ENCODE measurements at places on chromosomes 12 and 14.
A peak's percentile ranks its signal among the peaks of the same experiment; 100 is the strongest.

DNA sequence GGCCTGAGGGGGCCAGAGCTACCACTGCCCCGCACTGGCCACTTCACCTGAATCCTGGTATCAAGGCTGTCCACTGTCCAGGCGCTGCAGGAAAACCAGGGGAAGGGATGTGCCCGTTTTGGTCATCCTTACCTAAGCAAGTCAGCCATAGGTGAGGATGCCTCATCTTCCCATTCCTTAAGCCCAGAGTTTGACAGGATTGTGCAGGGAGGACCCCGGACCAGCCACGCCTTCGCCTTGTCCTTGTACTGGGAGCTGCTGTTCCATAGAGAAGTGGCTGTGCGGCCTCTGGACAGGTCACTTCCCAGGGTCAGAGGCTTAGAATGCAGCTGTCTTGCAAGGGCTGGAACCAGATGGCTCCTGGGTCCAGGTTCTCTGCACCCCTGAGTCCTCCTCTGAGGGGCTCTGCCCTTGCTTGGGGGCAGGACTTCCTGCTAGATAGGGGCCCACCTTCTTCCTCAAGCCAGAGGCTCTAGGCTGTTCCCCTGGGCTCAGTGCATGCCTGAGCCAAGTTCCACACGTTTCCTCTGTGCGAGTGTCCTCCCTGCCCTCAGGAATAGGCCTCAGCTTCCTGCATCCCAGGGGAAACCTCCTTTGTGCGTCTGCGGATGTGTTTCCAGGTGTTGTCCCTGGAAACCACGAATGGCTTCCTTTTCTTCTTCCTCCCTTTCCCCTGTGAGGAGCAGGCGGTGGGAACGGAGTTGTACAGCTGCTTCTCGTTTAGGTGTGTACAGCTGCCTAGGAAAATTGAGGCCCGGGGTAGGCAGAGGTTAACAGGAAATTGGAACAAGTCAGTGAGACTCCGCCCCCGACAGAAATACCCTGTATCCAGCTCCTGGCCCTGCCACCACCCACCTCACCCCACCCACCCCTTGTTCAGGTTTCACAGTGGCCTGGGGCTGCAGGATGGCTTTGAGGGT lies 54.3 kb upstream of the RIN3 start:
- no peak for DNase-seq
- H3K27me3 ChIP-seq, result peaks cover 47% of the 10 kb centered on the region
- no peak overlapping the region for H3K4me3 ChIP-seq
- no peak overlapping the region for H3K27ac ChIP-seq
- H3K36me3 ChIP-seq, result no peaks in the 10 kb centered on the region
- H3K4me1 ChIP-seq, result 0 out of 2 replicates have a peak, but pooled peaks cover 5% of the 10 kb centered on the region

GRCh38 chr12:93950311-93950710 lies 198.1 kb upstream of the PLXNC1 start:
- H3K27ac ChIP-seq, result no peak overlapping the region
- no peaks in the 10 kb centered on the region for H3K4me1 ChIP-seq
- H3K4me3 ChIP-seq, result no peak overlapping the region
- DNase-seq, result no peak

DNA sequence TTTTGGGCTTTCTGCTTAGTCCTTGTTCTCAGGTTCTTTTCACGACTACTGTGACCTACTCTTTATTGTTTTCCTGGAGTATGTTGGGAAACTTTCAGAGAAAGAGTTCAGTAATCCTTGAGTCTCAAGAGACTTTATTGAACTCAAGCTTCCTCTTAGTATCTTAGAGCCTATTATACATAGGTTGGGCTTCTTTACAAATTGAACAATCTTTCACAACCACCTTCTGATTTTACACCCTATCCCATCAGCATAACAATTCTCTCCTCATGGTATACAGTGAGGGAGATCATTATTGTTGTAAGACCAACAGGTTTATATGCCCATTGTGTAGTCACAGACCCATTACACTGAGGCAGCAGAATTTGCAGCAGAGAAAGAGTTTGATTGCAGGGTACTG lies 193.2 kb upstream of the IGF1 start:
- DNase-seq, result no peak
- no peak overlapping the region for H3K4me3 ChIP-seq
- no peaks in the 10 kb centered on the region for H3K36me3 ChIP-seq
- no peaks in the 10 kb centered on the region for H3K27me3 ChIP-seq
- no peaks in the 10 kb centered on the region for H3K4me1 ChIP-seq

GRCh38 chr12:16359512-16360491 lies 12.4 kb downstream of the MGST1 start:
- no peak overlapping the region for H3K4me3 ChIP-seq
- H3K4me1 ChIP-seq, result 0 out of 2 replicates have a peak, but pooled peaks cover 8% of the 10 kb centered on the region
- H3K36me3 ChIP-seq, result peaks cover 4% of the 10 kb centered on the region
- DNase-seq, result peak; percentile 56
- no peak overlapping the region for H3K27ac ChIP-seq

DNA sequence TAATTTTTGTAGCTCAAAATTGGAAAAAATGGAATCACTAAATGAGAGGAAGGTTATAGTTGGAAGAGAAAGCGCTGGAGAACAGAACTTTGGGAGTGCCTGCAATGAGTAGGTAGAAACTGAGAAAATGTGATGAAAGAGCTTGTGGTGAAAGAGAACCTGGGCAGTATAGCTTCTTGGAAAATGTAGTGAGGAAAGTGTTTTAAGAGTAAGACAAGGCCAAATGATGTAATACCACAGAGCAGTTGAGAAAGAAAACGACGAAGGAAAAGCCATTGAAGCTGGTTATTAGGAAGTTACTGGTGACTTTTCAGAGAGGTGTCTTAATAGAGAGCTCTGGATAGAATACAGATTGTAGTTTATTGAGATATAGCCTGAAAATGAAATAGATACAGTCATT lies 255.3 kb downstream of the AEBP2 start:
- no peaks in the 10 kb centered on the region for H3K27me3 ChIP-seq
- no peaks in the 10 kb centered on the region for H3K36me3 ChIP-seq
- no peak overlapping the region for H3K27ac ChIP-seq
- DNase-seq, result no peak
- no peaks in the 10 kb centered on the region for H3K4me1 ChIP-seq

GRCh38 chr12:91094957-91095356 lies 16.3 kb downstream of the LUM start:
- DNase-seq, result no peak
- no peak overlapping the region for H3K27ac ChIP-seq
- H3K4me3 ChIP-seq, result no peak overlapping the region

GRCh38 chr14:77908847-77909246 lies 108.9 kb downstream of the ADCK1 start:
- no peaks in the 10 kb centered on the region for H3K36me3 ChIP-seq
- no peak overlapping the region for H3K4me3 ChIP-seq
- H3K4me1 ChIP-seq, result 0 out of 2 replicates have a peak, but pooled peaks cover 8% of the 10 kb centered on the region
- no peak for DNase-seq
- no peaks in the 10 kb centered on the region for H3K27me3 ChIP-seq
- H3K27ac ChIP-seq, result no peak overlapping the region

DNA sequence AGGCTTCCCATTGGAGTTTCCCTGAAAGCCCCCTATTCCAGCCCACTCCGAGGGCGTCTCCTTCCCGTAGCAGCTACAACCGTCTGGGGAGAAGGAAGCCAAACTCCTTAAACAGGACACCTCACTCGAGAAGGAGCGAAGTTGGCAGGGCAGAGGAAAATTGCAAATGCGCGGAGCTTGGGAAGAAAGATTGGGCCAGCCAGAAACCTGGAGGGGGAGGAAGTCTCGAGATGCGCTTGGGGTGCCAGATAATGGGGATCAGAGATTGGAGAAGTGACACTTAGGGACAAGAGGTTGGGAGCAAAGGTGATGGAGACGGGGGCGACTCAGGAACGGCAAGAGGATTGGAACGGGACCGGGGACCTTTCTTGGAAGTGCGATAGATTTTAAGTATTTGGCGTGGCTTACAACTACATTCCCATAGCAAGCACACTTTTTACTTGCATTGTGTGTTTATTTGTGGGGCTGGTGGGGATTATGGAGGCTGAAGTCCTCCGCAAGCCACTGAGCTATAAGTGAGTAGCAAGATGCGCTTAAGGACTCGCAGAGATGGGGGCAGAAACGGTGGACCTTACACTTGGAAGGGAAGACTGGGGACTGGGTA lies 926 bp downstream of the HRK start:
- no peaks in the 10 kb centered on the region for H3K36me3 ChIP-seq
- H3K4me3 ChIP-seq, result peak overlapping the region; percentile 36
- H3K27me3 ChIP-seq, result peaks cover 19% of the 10 kb centered on the region
- H3K27ac ChIP-seq, result no peak overlapping the region
- DNase-seq, result no peak

DNA sequence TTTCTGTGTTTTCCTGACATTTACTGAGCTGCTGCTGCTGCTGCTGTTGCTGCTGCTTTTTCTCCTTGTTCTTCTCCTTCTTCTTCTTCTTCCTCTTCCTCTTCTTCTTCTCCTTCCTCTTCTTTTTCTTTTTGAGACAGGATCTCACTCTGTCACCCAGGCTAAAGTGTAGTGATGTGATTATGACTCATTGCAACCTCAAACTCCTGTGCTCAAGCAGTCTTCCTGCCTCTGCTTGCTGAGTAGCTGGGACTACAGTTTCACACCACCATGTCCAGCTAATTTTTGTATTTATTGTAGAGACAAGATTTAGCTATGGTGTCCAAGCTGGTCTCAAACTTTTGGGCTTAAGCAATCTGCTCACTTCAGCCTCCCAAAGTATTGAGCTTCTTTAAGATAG lies 95.8 kb downstream of the TMTC3 start:
- H3K36me3 ChIP-seq, result no peaks in the 10 kb centered on the region
- H3K27me3 ChIP-seq, result no peaks in the 10 kb centered on the region
- no peaks in the 10 kb centered on the region for H3K4me1 ChIP-seq
- no peak overlapping the region for H3K27ac ChIP-seq
- H3K4me3 ChIP-seq, result no peak overlapping the region

DNA sequence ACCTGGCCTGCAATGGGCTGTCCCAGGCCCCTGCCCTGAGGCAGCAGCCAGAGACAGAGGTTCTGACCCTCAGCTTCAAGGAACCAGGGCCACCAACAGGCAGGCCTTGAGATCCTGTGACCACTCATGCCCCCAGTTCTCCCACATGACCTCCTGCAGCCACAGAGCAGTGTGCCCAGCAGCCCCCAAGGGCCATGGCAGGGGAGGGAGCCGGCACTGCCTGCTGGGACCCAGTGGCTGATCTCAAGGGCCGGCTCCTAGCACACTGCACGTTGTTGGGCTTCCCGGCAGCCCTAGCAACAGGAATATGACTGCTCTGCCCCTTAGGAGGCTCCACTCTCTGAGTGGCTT lies 14.8 kb downstream of the DEGS2 start:
- DNase-seq, result peak; percentile 27
- peak overlapping the region; percentile 97 for H3K27ac ChIP-seq
- peaks cover 68% of the 10 kb centered on the region for H3K4me1 ChIP-seq
- no peaks in the 10 kb centered on the region for H3K27me3 ChIP-seq
- no peaks in the 10 kb centered on the region for H3K36me3 ChIP-seq

DNA sequence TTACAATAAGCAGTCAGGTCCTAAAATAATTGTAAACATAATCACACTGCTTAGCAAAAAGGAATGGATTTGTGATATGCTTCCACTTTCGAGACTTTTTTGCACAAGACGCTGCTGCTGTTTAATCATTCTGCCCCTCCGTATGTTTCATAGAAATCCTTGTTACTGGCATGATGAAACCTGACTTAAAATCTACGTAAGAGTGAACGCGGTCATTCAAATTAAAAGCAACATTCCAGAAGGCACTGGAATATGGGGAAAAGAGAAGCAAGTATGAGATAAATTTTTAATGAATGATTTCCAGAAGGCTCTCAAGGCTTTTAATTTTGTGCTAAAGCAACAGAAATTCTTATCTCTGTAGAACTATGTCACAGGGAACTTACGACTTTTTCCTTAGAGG lies 1.1 kb downstream of the CNIH1 start:
- no peaks in the 10 kb centered on the region for H3K27me3 ChIP-seq
- H3K27ac ChIP-seq, result peak overlapping the region; percentile 96
- peak overlapping the region; percentile 87 for H3K4me3 ChIP-seq
- DNase-seq, result no peak

DNA sequence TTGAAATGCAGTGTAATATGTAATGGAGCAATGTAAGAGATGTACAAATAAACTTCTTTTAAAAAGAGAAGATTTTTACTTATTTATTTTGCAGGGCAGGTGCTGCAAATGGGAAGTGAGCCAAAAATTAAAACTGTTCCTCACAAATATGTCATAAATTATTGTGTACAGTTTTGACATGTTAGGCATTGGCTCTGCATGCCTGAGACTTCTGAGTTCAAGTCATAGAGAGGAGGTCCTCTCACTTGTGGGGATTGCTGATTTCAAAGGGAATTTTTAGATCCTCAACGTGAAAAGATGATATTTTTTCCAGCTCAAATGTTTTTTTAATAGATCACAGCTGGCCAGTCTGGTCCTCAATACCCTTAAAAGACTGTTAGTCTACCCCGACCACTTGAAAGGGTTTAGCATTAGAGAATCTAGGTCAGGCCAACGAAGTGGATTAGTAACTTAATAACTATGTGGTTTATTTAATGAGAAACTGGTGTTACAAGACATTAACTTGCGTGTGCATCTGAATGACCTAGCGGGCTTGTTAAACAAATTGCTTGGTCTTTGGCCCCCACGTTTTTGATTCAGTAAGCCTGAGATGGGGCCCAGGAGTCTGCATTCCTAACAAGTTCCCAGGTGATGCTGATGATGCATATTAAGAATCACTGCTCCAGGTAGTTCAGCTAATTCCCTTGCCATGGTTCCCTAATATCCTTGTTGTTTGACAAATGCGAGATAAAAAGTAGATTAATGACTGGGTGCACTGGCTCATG lies 30.9 kb upstream of the WDR89 start:
- H3K4me3 ChIP-seq, result no peak overlapping the region
- no peaks in the 10 kb centered on the region for H3K36me3 ChIP-seq
- no peak overlapping the region for H3K27ac ChIP-seq
